ENCODE measurements at places on chromosomes 11 and 22.

DNA sequence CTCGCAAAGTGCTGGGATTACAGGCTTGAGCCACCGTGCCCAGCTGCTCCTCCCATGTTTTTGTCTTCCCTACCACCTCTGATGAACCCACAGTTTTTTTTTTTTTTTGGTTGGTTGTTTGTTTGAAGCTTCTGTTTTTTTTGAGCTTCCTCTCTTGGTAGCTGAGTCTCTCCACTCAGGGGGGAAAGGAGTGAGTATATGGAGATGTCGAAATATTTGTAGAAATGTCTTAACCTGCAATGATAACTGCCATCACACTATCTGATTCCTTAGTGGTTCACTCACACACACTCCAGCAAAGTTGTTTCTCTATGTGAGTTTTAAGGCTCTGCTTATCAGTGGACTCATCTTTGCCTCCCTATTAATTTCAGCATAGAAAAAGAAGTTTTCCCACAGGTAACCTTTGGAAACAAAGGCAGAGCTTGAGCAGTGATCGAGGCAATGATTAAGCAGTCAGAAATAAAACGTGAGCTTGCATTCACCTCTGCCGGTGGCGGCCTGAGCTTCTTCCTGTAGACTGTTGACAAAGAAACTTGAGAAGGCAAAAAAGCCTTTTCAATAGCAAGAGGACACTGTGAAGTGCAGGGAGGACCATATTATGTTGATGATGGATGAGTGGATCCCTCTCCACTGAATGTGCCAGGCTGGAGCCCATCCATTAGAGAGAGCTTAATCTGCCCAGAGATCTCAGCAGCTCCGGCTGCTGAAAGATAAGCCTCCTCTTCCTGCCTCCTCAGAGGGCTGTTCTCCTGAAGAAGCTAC lies 29.0 kb upstream of the RASSF10 start:
- DNase-seq, result no peak

- no peak for DNase-seq
Measured at GRCh38 chr11:6253197-6253596, 6.4 kb upstream of the CCKBR start.

- no peak for DNase-seq
Measured at GRCh38 chr22:20912494-20912893, 4.7 kb upstream of the CRKL start.

GRCh38 chr11:72642884-72643522 lies 31.2 kb downstream of the PDE2A start:
- DNase-seq, result peak; percentile 35

GRCh38 chr11:121311373-121311772 lies 18.8 kb downstream of the SC5D start:
- DNase-seq, result no peak

DNA sequence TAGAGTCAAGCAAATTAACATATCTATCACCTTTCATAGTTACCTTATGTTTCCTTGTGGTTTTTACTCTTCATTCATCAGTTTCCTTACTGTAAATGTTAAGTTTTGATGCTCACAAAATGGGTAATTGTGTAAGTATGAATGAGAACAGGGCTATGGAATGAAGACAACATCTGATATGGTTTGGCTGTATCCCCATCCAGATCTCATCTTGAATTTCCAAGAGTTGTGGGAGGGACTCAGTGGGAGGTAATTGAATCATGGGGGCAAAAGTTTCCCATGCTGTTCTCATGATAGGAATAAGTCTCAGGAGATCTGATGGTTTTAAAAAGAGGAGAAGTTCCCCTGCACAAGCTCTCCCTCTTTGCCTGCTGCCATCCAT lies 107.6 kb downstream of the CCDC34 start:
- no peak for DNase-seq

- no peak for DNase-seq
Measured at GRCh38 chr11:105622016-105622415, 12.1 kb downstream of the GRIA4 start.

DNA sequence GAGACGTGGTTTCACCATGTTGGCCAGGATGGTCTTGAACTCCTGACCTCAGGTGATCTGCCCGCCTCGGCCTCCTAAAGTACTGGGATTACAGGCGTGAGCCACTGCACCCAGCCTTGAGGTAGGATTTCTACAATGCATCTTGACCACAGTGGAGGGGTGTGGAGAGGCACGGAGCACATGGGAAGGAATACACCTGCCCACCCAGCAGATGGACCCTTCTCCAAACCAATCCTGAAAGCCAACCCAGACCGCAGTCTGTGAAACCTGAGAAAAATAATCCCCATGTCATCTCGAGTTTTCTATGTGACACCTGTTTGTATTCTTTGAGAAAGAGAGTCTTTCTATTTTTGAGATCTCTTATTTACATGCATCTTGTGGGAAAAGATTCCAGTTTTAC lies 32.5 kb downstream of the LGR4 start:
- DNase-seq, result no peak

GRCh38 chr11:69073469-69073868 lies 24.7 kb downstream of the TPCN2 start:
- no peak for DNase-seq

GRCh38 chr11:78651923-78652842 lies 77.5 kb upstream of the NARS2 start:
- DNase-seq, result no peak

DNA sequence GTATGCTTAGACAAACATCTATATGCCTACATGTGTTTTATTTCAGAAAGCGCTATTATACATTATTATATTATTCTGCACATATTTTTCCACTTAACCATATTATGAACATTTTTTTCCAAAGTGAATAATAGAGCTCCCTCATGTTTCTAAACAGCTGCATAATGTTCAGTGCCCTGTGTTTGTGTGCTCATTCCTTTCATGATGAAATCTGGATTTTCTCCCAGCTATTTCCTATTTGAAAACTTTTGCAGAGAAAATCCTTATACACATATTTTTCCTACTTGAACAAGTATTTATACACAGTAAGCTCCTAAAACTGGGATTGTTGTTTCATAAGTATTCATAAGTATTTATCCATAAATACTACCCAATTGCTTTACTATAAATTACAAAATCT lies 18.1 kb upstream of the RFPL2 start:
- no peak for DNase-seq

DNA sequence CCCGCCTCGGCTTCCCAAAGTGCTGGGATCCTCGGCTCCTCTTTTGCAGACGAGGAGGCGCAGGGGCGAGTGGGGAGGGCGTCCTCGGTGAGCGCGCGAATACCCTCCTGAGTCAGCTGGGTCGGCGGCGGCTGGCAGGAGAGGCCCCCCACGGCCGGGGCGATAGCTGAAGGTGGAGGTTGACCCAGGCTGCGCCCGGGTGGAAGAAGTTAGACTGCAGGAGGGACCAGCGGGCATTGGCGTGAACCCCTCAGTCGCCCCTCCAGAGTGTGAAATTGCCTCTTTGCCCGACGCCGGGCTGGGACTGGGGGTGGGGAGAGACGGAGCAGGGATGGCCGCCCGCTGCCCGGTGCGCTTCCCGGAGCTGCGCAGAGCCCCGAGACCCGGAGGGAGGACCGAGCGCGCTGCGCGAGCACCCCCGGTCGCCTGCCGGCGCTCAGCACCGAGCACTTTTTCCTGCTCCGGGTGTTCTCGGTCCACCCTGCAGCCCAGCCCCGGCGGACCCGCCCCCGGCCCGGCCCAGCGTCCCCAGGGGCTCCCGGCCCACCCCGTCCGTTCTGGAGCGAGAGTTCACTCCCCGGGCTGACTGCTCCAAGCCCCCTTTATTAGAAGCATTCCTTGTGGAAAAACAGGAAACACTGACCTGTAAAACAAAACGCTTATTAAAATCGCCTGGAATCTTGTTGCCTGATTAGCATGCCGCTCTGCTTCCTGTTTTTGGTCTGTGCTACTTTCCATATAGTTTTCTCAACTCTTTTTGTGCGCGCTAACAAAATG lies 13.7 kb upstream of the CPT1A start:
- no peak for DNase-seq

DNA sequence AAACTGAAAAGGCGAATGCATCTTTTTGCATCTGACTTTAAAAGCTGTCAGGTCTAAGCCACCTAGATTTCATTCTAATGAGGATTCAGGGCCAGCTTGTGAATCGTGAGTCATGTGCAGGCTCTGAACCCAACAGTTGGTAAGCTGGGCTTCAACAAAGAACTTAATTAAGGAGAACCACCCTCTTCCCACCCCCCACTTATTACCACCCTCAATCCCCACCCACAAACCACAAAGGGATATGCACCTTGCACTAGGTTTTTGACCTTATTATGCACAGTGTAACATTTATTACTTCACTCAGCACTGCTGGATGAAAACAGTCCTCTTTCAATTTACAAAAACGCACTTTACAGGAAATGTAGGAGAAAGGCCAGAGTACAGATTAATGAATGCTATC lies 94.1 kb upstream of the LIN7C start:
- DNase-seq, result no peak

Measured in stimulated activated CD8-positive, alpha-beta memory T cell treated with anti-CD3 and anti-CD28 coated beads, Interleukin-12 subunit alpha, Interleukin-12 subunit beta, amount 100 ng/mL, for 1 hour (primary cell).